ENCODE measurements at places on chromosomes 11 and 22.
A peak's percentile ranks its signal among the peaks of the same experiment; 100 is the strongest.

DNA sequence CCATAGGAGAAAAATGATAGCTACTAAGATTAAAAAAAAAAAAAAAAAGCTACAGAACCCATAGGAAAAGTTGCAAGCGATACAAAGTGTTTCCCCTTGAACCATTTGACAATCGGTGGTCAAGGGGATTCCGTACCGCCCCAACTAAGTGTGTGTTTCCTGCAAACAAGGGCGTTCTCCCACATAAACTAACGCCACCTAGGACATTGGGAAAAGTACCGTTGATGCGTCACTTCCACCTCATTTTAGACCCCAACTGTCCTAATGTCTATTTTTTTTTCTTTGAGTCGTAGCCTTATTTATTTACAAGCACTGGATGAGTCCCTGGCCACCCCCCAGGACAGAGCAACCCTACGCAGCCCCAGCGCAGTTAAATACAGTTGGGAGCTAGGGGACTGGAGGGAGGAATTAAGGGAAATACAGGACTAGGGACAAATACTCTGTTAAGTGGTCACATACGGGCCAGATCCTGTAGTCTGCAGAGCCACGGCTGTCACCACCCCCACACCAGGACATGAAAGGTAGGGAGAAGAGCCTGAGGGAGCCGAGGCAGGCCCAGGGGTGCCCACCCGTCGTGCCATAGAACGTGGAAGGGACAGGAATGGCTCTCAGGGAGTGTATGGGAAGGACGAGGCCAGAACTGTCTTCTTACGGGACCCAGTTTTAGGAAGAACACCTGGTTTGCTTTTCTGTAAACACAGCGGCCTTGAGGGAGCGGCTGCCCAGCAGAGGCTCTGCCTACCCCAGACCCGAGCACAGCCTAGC is 19.0 kb downstream of the EIF1AD start:
- no peak for DNase-seq

DNA sequence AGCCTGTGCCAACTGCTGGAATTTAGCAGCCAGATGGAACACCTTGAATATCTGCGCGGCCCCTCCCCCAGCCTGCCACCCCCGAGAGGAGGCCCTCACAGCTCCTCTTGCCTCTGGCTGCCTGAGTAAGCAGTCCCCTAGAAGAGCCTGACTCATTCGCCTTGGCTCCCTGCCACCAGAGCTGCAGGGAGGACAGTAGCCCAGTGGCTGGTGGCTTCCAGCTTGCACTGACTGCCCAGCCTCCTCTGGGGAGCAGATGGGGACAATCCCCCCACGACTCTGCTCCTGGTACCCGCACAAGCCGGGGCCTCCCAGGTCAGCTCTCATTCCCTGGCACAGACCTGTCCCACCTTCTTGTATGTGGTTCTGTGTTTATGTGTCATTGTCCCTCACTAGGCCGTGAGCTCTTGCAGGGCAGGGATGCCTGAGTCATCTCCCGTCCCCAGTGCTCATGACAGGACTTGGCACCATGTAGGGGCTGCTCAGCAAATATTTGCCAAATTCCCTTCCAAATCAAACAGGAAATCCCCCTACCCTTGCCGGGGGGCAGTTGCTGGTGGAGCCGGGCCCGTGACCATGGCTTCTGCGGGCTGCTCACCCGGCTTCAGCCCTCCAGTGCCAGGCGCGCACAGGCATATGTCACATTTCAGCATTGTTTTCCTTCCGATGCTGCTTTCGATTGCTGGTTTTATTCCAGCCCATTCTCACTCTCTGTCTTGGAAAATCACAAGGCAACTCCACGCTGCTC is 43.6 kb downstream of the CACNG2 start:
- DNase-seq, result peak; percentile 95

DNA sequence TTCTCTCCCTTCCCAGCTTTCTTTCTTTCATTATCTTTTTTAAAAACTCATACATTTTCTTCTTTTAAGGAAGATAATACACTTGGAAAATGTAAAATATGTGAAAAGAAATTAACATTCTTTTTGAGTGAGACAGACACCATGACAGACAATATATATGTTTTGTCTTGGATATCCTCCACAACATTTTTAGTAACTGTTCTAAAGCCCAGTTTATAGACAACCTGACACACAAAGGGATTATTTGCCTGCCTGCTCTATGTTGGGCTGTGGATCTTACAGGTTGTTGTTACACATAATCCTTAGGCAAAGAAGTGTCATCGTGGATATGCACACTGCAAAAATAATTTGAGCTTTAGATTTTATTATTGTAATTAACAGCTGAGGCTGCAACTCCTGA is 301.4 kb upstream of the PDGFD start:
- no peak for DNase-seq

DNA sequence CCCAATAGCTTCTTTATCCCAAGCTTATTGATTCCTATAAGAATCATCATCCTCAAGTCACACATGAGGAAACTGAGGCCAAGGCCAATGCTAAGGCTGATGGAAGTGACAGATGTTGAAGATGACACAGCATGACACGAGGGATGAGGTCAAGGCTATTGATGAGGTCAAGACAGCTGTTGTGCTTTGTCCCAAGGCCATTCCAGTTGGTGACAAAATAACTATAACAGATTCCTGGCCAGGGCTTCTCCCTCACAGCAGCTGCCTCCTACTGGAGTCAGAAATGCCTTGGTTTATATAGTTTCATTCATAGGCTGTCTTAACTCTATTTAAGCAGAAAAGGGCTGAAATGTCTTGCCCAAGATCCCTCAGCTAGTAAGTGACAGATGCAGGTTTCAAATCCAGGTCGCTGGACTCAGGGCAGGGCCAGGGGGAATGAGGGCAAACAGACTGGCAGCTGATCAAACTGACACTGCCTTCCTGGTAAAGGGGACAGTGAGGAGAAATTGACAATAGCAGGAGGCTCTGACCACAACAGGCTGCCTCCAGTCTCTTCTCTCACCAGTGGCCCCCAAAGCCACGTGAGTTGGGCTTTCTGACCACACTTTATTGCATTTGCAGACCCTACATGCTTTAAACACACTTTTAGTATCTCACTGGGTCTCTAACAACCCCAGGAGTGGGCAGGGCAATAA is 16.5 kb downstream of the MIF start:
- DNase-seq, result no peak

- no peak for DNase-seq
These were observed 203.7 kb downstream of the FAM181B start for GRCh38 chr11:82529936-82530335.

GRCh38 chr22:25282671-25283561 is 63.5 kb downstream of the CRYBB2 start:
- DNase-seq, result no peak

DNA sequence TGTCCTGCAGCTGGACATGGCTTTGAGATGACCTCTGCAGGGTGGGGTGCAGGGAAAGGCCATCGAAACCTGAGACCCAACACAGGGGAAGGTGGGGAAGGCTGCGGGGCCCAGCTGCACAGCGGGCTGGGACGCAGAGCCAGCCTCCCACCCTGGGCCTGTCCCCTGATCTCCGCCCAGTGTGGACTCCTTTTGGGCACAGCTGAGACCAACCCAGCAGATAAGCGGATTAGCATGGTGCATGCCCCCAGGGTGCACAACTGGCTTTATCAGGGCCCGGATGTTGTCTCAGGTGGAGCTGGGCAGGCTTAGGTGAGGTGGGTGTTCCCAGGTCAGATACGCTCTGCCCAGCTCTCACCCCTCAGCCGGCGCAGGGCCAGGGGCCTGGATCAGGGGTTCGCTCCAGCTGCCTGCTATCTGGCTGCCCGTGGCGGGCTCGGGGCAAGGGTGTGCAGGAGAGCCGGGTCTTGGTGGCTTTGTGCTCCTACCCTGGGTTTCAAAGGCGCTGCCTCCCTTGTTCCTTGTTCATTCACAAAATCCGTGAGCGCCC is 28.1 kb upstream of the MUC5AC start:
- DNase-seq, result no peak

- DNase-seq, result no peak
These were observed 41.5 kb upstream of the SHISAL1 start for GRCh38 chr22:44354288-44354687.

DNA sequence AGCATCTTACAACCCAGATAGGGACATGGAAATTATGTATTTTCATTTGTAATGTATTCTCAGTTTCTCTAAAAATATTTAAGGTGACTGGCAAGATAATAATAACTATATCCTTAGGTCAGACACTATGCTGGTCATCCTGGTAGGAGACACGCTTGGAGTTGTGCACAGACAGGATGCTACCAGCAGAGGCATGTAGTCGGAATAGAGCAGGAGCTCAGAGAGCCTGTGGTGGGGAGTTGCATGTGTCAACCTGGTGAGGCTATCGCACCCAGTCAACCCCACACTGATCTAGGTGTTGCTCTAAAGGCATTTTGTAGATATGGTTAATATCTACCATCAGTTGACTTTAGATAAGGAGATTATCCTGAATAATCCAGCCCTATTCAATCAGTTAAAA is 318.5 kb downstream of the MIAT start:
- no peak for DNase-seq

DNA sequence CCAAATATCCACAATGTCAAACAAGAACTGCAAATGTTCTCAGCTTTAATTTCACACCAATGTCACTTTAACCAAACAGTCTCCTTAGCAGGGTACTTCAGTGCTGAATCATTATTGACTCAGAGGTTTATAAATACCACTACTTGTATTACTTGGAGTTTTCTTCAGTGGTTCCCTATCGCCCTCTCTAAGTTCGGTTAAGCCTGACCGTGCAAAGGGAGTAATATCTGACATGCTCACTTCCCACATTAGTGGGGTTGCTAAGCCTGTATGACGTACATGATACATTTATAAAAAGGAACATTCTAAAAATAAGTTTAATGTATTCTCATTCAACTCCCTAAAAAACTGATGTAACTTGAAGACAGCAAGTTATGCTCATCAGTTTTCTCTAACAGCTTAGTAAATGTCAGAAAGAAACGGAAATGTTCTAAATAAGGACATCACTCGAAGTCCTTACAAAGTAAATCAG is 93.1 kb upstream of the ZC3H12C start:
- DNase-seq, result peak; percentile 88

DNA sequence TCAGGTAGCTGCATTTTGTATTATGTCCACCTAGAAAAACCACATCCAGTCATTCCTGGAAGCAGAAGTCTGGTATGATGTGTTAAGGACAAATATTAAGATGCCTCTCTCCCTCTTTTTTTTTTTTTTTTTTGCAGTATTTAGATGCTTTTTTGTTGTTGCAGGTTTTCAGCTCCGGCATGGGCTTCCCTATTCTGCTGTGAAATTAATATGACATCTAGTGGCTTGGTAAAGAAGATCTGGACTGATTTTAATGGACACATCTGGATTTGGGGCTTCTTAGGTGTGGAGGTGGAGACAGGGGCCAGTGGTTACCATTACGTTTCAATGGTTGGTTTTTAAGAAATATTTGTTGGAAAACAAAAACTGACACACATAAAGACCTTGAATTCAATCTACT is 47.5 kb upstream of the RASSF10 start:
- DNase-seq, result no peak

DNA sequence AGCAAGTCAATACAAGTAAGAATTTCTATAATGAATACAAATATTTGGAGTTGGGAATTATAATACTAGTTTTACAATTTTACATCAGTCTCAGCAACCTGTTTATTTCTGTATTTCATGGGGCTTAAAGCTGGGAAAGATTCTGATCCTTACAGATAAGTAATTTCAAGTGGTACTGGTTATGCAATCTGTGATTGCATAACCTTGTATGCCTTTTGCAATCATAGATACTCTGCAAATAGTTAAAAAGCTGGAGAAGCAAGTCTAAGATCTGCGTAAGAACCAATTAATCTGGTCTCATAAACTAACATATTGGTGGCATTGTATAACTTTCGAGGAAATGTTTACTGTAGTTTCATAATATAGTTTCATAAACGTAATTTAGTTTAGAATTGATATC is 198.3 kb upstream of the PGR start:
- DNase-seq, result no peak

DNA sequence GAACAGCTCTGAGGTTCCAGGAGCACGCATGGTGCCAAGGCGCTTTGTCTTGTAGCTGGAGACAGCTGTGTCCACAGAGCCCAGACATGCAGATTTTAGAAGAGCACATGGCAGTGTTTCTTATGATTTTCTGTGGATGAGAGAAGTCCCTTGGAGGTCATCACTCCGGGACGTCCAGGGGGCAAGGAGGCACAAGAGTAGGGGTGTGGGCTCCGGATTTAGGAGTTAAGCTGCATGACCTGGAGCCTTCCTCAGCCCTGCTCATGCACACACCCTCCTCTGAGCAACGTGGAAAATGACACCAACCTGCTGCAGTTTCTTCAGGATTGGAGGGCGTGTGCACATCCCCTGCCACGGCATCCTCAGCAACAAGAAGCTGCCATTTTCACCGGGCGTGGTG is 1286.7 kb downstream of the TBC1D22A start:
- DNase-seq, result no peak

DNA sequence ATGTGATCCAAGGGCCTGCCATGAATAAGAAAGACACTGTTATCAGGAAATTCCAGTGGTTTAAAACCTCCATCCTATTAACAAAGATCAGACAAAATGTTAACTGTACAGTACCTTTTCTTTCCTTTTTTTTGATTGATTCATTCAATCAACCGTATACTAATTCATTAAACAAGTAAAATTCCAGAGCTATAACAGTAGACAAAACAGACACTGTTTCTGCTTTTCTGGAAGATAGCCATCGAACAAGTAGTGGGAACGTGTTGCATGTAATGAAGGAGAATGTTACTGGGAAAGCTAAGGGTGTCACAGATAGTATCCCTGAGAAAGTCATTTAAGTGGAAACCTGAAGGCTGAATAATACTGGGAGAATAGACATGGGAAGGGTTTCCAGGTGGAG is 73.7 kb upstream of the ALKBH3 start:
- no peak for DNase-seq

GRCh38 chr11:43687120-43687791 is 6.7 kb downstream of the HSD17B12 start:
- peak; percentile 5 for DNase-seq

DNA sequence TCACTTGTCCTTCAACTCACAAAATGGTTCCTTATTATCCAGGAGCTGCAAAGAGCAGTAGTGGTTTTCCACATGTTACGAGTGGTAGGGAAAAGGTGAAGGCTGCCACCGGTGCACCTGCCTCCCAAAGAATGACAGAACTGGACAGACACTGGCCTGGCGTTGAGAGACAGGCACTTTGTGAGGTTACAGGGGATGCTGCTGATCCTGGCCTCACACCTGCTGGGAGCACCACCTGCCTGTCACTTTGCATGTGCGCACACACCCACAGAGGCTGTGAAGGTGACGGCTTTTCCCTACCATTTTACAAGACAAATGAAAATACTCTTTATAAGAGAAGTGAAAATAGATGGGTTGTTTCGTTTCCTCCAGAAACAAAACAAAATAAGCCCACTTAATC is 175.3 kb upstream of the B3GAT1 start:
- no peak for DNase-seq

Data from kidney tubule cell (primary cell).